Urinary bladder (tissue), 4 donors: ENCODE measurements at places on chromosomes 6 and 20. TPM values are rescaled to one million over a fixed set of nuclear protein-coding genes. Genes with fewer than 3 reads are reported as not detected.

DNA sequence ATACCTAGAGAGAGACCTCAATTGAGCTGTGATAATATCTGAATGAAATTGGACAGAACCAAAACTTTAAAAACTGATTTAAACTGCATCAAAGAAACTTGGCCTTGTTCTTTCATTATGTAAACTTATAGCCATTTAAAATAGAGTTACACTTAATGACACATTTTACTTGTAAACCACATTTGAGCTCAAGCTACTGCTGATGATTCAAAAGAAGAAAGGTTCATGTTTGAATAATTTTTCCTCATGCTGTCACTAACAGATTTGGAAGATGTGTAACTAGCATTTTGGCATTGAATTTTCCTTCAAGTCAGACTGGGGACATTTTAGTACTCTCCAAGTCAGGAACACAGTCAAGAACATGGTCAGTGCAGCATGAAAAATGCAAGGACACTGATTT, 26.9 kb downstream of the POPDC3 start:
- DNase-seq, result no peak

Gene MAP7
- 3.3 TPM for polyA plus RNA-seq

- DNase-seq, result no peak
These were observed 45.0 kb downstream of the LIN28B start for GRCh38 chr6:105001906-105002305.

DNA sequence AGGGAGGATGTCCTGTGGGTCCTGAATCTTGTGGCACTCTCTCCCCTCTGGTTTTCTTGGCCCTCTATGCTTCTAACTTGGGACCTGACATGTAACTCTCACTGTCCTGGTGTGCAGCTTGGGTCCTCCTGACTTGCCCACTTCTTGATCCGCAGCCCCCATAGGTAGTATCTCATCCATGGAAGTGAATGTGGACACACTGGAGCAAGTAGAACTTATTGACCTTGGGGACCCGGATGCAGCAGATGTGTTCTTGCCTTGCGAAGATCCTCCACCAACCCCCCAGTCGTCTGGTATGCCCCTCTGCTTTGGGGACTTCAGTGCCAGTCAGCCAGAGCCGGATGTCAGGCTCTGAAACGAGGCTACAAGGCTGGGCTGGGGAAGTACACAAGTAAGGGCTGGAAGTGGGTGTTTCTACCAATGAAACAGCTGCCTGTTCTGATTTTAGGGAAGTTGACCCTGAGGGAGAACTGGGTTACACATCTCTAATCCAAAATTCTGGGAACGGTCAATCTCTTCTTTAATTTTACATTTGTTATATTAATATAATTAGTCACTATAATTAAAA, 641 bp downstream of the DBNDD2 start:
- no peak for DNase-seq

Gene CLDN20
- 0.06 TPM for polyA plus RNA-seq

DNA sequence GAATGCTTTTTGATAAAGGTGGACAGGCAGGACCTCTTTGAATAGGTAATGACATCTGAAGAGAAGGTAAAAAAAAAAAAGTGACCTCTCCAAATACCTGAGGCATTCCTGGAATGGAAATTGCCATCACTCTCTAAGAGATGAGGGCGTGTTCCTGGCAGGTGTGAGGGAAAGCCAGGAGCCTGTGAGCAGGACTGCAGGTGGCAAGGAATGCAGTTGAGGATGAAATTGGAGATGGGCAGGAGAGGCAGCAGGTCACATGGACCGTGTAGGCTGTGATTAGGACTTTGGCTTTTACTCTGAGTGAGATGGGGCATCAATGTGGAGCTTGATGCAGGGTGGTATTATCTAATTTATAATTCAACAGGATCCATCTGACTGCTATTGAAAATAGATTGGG, 227.4 kb downstream of the LRFN2 start:
- no peak for DNase-seq

DNA sequence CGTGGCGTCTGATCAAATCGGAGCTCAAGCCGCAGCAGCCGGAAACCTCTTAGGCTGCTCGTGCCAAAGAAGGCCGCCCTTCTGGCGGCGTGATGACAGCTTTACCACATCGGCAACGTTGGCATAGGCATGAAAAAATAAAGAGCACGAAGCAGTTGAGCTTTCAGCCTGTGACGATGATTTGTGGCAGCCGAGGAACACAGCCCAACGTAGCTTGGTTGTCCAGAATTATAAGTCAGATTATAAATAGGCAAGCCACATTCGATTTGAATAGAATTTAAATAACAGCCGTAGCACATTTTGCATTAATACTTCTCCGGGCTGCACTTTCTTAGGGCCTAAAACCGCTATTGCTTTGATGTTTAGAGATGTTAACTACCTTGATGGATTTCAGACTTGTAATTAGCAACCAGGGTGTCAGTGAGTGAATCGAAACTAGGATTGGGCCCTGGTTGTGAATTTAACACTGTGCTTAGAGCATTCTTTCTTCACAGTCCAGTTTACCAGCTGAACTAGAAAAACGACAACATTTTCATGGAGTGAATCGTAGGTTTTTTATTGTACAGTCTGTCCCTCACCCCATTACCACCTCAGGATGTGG, 864 bp upstream of the BCLAF1 start:
- DNase-seq, result peak; percentile 75

DNA sequence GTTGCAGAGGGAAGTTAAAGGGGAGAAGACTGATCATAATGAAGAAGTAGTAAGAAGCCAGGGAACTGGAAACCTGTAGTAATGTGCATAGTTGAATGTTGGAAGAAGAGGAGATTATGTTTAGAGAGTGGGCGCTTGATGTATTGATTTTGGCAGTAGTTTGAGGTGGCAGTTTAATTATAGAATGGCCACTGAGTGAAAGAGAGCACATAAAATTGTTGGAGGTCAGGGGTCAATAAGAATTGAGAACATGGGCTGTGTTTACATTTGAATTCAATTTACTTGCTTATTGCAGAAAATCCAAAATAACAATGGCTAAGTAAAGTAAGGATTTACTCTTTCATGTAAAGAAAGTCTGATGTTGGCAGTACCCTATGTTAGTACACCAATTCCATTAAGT, 15.7 kb downstream of the VTA1 start:
- DNase-seq, result no peak

GRCh38 chr6:89611666-89612065, 26.9 kb downstream of the LYRM2 start:
- DNase-seq, result no peak

DNA sequence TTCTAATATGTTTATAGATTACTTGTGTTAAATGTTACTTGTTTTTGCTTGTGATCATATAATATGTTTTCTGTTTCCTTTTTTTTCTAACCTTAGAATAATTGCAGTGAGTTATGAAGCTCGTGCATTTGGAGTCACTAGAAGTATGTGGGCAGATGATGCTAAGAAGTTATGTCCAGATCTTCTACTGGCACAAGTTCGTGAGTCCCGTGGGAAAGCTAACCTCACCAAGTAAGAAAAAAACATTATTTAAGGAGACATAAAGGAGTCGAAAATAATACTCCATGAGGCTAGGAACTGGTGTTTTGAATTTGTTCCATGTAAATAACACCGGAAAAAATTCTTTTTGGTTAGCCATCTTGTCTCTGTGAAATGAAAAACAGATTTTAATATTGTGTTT, 6.9 kb downstream of the POLH start:
- no peak for DNase-seq

GRCh38 chr6:75199889-75200288, 6.0 kb downstream of the COL12A1 start:
- no peak for DNase-seq

DNA sequence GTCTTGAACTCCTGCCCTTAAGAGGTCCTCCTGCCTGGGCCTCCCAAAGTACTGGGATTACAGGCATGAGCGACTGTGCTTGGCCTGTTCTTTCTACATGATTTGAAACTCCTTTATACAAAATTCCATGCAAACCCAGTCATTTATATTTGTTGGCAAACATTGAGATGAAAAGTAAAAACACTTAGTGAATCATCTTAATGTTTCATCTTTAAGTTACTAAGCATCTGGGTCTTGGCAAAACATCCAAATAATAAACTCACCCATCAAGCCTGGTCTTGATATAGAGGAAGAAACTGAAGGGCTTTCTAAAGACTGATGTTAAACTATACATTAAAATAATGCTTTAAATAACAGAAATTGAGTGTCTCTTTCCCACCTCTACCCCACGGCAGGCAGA, 95.1 kb downstream of the FUT9 start:
- DNase-seq, result no peak

GRCh38 chr6:161038229-161039031, 46.9 kb downstream of the MAP3K4 start:
- no peak for DNase-seq

DNA sequence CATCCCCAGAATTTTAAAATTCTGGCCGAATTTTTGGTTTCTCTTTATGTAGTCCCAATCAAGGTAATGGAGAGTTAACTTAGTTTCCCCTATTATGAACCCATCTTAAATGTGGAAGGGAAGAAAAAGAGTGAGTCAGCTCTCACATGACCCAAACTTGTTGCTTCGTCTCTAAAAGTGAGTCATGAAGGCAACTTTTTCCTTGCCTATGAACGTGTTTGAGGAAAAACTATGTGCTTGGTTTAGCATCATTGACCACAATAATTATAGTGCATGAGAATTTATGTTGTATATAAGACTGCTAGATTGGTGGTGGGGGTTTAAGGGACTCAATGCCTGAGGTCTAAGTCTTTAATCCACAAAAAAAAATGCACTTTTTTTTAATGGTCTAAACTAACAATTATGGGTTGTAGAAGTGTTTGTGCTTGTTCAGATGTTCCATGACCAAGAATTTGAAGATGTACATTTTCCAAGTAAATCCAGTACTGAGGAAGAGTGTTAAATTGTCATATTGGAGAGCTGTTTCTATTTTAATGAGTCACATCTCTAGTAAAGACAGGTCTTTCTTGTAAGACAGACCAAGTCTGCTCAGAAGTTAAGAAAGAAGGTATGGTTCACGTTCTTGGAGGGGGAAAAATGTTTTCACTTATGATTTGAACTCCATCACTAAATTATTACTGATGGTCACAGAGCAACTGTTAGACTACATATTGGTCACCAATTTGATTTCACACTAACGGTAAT, 409.9 kb upstream of the MARCKS start:
- no peak for DNase-seq

DNA sequence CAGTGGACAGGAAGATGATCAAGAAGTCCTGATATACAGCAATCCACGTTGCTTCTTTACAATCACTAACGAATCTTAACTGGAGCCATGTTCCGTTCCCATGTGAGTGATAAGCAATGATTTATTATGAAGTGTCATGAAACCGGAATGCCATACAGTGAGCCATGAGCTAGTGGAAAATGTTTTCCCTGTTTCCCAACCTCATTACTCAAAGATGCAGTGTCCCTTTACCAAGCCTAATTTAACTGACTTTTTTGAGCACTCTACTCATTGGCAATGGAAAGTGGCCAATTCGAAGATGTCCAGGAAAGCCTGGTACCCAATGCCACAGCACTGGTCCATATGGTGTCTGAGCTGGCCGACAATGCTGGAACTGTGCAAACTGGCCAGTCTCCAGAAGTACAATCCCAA, 148.3 kb downstream of the ZNF217 start:
- no peak for DNase-seq

GRCh38 chr6:136641166-136641565, 90.9 kb upstream of the MAP7 start:
- DNase-seq, result no peak

GRCh38 chr6:117469356-117469755, 13.1 kb upstream of the DCBLD1 start:
- no peak for DNase-seq

DNA sequence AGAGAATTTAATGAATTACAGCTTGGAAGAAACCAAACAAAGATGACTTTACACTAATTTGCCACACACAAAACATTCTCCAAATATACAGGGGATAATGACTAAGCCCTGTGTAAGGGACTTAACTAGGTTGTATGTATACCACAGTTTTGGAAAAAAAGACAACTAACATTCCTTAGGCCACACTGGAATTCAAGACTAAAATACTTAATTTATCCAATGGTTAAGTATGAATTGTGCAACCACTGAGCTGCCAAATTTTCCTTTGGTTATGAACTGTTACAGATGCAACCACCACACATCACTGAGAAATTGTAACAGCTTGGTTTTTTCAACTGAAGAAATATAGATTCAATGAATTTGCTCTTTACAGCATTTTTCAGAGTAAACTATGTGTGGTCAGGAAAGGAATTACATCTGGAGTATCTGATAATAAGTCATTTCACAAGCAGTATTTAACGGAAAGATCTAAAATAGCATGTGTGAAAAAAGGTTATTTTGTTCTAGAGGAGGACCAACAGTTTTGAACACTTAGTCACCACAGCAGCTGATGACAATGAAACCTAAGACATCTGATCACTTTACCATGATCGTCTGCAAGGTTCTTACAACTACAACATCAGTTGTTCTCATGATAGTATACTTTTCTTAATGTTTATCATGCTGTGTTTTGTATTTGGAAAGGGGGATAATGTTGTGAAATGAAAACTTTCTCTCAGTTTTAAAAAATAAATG, 318.8 kb downstream of the BCKDHB start:
- no peak for DNase-seq

- DNase-seq, result no peak
These were observed 4.6 kb downstream of the C6orf58 start for GRCh38 chr6:127581576-127581975.

Gene NKAIN2
- polyA plus RNA-seq, result 0.24 TPM

Gene GTSF1L
- not detected for polyA plus RNA-seq

Gene SLPI
- 1,815 TPM for polyA plus RNA-seq

DNA sequence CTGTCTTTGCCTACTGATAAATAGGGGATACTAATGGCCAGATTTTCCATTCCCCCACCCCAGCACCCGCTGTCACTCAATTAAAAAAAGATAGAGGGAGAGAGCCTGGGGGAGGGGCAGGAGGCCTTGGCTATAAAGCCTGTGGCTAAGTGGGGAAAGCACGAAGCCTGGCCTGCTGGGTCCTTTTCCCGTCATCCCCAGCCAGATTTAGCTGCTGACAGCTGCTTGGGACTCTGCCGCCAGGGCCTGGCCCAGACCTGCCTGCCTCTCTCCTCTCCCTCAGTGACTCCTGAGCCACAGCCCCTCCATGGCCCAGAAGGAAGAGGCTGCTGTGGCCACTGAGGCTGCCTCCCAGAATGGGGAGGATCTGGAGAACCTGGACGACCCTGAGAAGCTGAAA, at the start of gene APOBEC2:
Gene APOBEC2, plus strand, starts transcription at position 162 of the 400 bp plus-strand sequence. Its CDS starts 146 bp downstream, at position 308.
- no peak for DNase-seq

Gene ADGRG6
- 6.6 TPM for polyA plus RNA-seq

DNA sequence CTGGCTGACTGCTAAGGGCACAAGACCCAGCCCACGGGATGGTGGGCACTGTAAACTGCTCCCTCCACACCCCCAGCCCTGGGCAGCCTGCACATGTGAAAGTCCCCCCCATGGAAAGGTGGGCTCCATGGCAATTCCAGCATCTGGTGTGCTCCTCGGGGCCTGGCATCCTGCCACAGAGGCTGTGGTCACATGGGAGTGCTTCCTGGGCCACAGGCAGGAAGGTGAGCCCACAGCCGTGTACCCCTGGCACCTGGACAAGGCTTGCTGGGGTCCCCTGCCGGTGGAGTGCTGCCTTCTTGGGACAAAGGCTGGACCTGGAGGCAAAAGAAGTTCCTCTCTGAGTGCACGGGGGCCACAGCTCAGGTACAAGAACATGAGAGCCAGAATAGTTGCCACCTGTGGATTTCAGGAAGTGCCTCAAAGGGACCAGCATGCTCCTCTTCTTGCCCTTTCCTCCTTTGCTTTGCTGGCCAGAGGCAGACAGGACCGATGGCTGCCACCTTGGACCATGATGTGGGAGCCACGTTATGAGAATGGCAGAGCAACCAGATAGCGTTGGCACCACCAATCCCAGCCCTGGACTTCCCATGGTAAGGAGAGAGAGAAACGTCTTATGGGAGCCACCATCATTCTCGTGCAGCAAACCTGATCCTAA, 120.2 kb upstream of the MLN start:
- no peak for DNase-seq

- no peak for DNase-seq
These were observed 1.9 kb downstream of the ELOVL2 start for GRCh38 chr6:11042025-11042749.
